CD4-positive, alpha-beta T cell treated with Interleukin-2 at 100 ng/mL for 4 hours (primary cell): ENCODE measurements at places on chromosomes 13 and 19.

GRCh38 chr13:77991003-77991402 is 72.4 kb upstream of the EDNRB start:
- no peak for DNase-seq

DNA sequence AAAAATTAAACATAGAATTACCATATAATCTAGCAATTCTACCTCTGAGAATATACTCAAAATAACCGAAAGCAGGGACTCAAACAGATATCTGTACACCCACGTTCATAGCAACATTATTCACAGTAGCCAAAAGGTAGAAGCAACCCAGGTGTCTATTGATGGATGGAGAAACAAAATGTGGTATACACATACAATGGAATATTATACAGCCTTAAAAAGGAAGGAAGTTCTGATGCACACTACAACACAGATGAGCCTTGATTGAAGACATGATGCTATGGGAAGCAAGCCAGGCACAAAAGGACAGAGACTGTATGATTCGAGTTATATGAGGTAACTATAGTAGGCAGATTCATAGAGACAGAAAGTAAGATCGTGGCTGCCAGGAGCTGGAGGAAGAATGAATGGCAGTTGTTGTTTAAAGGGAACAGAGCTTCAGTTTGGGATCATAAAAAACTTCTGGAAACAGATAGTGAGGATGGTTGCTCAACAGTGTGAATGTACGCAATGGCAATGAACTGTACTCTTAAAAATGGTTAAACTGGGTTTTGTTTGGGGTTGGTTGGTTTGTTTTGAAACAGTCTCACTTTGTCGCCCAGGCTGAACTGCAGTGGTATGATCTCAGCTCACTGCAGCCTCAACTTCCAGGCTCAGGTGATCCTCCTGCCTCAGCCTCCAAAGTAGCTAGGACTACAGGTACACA is 47.5 kb downstream of the ZIC5 start:
- DNase-seq = no peak

DNA sequence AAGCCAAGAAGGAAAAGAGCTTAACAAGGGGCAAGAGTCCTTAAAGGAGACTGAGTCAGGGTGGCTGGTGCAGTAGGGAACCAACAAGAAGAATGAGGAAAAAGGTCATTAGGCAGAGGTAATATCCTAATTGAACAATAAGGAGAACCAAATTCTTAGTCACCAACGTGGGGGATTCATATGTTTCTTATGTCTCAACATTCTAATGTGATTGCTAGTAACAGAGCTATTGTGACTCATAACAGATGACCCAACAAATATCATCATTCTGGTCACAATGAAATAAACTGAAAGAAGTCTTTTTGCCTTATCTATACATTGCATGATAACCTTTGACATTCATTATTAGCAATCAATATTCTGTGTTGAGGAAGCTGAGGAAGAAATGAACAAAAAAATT is 101.6 kb downstream of the RAP2A start:
- DNase-seq = no peak

- no peak for DNase-seq
These were observed 293.6 kb downstream of the OXGR1 start for GRCh38 chr13:96700657-96701056.

DNA sequence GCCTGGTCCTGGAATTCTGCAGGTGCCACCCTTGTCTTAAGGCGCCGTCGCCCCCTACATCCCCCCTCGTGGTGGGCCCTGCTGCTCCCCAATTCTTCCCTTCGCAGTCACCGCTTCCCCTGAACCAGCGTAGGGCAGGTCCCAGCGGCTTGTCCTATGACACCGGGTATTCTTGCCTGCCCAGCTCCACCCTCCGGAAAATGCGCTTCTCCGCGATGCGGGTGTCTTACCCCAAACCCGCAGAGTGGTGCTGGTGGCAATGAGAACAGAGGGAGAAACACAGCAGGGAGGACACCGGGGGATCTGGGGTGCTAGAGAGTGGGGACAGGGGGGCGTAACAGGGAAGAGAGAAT is 9.0 kb downstream of the ZNF808 start:
- DNase-seq = peak; percentile 35
